Thoracic aorta (tissue), 2 donors: ENCODE measurements at places on chromosomes 4 and X. TPM values are rescaled to one million over a fixed set of nuclear protein-coding genes. Genes with fewer than 3 reads are reported as not detected.

The ASMT gene
- total RNA-seq, result not detected

- DNase-seq, result no peak
Measured at GRCh38 chrX:37883196-37883595, 35.8 kb upstream of the DYNLT3 start.

- DNase-seq, result no peak
Measured at GRCh38 chrX:55486736-55487135, 2.9 kb downstream of the USP51 start.

- no peak for DNase-seq
Measured at GRCh38 chr4:61571761-61572559, 371.8 kb downstream of the ADGRL3 start.

GRCh38 chr4:116361790-116362189 lies 723.6 kb downstream of the TRAM1L1 start:
- no peak for DNase-seq

GRCh38 chr4:189445613-189446012 lies 495.1 kb upstream of the FRG1 start:
- no peak for DNase-seq

The CTAG1A gene
- not detected for total RNA-seq

DNA sequence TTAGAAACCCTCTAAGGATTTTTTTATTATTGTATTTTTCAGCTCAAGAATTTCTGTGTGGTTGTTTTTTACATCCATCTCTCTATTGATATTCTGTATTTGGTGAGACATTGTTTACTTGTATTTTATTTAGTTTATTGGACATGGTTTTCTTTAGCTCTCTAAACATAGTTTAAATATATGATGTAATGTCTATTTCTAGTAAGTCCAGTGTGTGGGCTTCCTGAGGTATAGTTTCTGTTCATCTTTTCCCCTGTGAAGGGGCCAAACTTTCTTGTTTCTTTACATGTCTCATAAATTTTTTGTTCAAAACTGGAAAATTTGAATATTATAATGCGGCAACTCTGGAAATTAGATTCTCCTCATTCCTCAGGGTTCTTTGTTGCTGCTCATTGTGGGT lies 28.2 kb upstream of the ATRX start:
- DNase-seq, result no peak

DNA sequence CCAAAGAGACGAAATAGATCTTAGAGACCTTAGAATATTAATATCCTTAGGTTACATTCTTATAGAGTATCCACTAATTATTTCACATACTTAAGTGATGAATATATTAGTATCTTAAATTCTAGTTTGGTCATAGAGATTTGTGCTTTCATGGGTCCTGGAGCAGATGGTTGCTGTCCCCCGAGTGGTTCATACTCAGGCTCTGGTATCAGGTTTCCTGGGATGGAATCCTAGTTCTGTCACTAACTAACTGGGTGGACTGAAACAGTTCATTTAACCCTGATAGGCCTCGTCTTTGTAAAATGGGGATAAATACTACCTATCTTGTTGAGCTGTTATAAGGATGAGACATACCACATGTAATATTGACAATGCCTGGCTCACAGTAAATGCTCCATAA lies 264.6 kb downstream of the TENM3 start:
- DNase-seq, result no peak
